ENCODE measurements at places on chromosomes 3 and 15.

DNA sequence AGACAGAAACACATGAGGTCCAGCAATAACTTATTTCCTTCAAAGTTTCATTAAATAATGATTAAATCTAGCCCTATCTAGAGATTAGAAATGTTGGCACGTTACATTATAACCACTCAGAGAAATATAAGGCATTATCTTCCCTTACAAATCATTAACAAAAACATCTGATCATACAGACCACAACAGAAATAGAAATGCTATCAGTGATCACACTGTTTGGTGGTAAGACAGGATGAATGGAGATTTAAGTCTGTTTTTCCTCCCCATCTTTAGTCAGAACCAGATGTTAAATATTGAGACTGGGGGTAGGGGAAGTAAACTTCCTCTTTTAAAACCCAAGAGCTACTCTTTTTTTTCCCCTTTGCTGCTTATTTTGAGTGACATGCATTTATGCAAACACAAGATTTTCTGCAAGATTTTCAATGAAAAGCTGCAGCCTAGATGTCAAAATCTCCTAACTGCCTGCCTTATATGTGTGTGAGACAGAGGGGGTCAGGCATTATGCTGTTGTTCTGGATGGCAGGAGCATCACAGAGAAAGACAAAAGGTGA lies 70.4 kb downstream of the CBLB start:
- DNase-seq = no peak

DNA sequence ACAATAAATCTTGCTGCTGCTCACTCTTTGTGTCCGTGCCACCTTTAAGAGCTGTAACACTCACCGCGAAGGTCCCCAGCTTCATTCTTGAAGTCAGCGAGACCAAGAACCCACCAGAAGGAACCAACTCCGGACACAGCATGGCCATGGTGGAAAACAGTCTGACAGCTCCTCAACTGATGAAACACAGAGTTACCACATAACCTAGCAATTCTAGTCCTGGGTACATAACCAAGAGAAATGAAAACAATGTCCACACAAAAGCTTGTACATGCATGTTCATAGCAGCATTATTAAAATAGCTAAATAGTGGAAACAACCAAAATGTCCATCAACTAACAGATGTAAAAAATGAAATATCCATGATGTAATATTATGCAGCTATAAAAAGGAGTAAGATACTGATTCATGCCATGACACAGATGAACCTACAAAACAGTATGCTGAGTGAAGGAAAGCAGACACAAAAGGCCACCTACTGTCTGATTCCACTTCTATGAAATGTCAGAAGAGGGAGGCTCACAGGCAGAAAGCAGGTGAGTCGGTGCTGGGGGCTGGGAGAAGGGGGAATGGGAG lies 36.8 kb downstream of the VGLL4 start:
- DNase-seq = no peak

DNA sequence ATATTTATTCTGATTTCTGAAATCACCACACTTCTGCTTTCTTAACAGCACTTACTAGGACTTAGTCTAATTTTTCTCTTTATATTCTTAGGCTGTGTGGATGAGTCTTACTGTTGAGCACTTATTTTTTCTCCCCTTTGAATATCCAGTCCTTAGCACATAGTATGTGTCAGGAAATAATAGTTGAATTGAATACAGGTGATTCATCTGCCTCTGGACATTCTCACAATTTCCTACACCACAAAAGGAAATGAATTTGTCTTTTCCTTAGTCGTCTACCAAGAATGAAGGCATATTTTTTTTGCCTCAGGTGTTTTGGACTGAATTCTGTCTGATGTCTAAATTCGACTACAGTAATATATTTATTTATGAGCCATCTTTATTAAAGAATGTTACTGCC lies 204.2 kb downstream of the GHSR start:
- DNase-seq = no peak

- DNase-seq = no peak
These were observed 14.4 kb downstream of the NGLY1 start for GRCh38 chr3:25768851-25769250.

- DNase-seq = no peak
These were observed 691 bp downstream of the SENP7 start for GRCh38 chr3:101512396-101512645.

Data from NCI-H1694 (cell line).